ENCODE measurements at places on chromosomes 11 and 22.

DNA sequence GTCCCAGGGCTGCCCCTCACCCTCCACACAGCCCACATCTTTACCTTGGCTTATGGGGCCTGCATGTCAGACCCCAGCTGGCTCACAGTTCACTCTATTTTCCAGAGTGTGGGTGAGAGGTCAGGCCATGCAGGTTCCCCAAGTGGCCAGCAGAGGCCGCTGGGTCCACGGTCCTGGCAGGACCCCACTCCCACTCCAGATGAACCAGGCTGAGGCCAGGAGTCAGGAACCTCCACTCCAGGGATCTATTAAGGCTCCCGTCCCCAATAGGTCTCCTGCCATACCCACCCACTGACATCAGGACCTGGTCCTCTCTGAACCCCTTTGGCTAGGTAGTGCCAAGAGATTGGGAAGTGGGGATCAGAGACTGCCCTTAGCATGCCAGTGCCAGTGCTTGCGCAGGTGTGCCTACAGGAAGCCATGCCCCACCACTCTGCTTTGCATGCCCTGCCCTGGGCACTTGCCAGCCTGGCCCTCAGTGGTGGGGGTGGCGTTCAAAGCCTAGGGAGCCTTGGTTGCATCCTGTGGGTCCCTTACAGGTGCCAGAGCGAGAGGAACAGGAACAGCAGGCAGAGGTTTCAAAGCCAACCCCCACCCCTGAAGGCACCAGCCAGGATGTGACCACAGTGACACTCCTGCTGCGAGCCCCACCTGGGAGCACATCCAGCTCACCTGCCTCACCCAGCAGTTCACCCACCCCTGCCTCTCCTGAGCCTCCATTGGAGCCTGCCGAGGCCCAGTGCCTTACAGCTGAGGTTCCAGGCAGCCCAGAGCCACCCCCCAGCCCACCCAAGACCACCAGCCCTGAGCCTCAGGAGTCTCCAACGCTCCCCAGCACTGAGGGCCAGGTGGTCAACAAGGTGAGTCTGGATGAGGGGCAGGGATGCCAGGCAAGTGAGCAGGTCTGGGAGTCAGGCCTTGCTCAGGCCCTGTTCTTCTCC, 8.3 kb downstream of the SMTN start:
- no peak for DNase-seq

DNA sequence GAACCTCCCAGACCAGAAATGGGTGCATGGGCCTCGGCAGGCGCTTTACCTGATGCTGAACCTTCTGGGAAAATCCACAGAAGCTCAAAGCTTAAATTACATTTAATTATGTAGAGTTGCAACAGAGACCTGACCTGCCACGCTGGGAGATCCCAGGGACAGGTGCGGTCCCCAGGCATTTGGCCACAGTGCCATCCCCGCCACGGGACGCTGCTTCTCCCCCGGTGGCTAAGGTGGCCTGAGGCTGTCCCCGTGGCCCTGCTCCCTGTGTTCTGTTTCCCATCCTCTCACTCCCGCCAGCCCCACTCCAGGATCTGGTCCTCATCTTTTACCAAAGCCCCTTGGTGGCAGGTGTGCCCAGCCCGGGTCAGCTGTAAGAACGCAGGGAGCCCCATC, 39.6 kb downstream of the GRAMD4 start:
- DNase-seq, result no peak

DNA sequence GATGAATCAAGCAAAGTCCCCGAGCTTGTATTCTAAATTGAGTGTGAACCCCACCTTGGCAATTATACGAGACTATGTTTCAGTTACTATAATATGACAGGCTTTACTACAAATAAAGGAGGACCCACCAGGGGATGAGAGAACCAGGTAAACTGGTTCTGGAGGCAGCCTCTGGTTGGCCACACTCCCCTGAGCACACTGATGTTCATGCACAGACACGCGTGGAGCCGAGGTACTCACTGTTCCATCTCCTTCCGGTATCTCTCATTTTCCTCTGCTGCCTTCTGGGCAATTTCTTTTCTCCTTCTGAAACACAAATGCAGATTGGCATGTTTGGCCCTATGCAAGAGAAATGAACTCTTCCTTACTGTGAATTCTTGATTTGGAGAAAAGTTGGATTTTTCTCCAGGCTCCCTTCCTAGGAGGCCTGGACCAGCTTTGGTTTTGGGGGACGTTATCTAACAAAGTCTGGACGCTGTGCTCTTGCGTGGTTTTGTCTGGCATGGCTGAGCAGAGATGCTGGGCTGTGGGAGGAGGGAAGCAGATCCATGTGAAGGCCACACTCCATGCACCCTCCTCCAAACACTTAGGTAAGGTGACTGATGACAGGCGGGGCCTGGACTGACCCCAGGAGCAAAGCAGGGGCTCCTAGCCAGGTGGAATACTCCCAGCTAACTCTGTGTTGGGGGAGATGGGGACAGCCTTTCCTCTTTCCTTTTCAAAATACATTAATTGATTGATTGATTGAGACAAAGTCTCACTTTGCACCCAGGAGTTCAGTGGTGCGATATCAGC, 22.9 kb downstream of the USH1C start:
- DNase-seq, result no peak

DNA sequence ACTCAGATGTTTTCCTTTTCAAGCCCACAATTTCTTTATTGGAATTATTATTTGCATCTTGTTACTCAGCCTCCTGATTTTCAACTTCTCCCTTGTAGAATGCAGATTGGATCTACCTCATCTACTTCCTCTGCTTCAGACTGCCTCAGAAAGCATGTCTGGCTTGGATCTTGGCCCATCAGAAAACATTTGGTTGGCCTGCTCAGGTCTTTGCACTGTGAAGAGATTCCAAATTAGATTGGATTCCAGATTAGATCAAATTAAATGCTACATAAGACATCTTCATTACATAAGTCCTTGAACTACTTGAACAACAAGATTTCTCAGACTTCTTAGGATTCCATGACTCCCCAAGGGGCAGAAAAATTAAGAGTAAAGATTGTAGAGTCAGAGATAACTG, 358.0 kb downstream of the DLG2 start:
- no peak for DNase-seq

DNA sequence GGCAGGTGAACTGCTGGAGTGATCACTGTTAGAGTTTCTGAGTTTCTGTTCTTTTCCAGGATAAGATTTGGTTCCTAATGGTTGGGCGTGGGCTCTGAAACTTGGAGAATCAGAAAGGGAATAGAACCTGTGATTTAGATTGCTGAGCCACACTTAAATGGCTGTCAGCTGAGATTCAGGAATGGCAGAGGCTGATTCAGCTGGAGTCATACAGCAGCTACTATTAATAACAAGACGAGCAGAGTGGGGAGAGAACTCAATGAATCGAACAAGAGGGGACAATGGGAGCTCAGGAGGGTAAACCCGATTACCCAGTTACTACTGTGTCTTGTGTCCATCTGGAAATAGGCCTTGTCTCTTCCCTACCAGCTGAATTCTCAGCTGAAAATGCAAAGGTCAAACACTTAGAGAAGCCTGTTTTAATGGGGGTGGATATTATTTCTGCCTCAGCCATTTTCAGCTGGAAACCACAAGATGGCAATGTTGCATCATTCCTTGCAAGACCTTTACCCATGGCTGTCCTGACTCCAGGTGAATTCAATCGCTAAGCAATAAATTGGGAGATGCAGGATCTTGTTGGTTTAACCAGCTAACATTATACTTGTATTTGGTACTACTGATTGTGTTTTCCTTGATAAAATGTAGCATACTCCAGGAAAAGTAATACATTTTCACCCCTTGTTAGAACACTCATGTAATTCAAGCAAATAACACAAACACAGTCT, 104.5 kb upstream of the RAG2 start:
- peak; percentile 30 for DNase-seq

- DNase-seq, result no peak
Observed at GRCh38 chr11:114274637-114275036, 21.6 kb upstream of the NNMT start.

DNA sequence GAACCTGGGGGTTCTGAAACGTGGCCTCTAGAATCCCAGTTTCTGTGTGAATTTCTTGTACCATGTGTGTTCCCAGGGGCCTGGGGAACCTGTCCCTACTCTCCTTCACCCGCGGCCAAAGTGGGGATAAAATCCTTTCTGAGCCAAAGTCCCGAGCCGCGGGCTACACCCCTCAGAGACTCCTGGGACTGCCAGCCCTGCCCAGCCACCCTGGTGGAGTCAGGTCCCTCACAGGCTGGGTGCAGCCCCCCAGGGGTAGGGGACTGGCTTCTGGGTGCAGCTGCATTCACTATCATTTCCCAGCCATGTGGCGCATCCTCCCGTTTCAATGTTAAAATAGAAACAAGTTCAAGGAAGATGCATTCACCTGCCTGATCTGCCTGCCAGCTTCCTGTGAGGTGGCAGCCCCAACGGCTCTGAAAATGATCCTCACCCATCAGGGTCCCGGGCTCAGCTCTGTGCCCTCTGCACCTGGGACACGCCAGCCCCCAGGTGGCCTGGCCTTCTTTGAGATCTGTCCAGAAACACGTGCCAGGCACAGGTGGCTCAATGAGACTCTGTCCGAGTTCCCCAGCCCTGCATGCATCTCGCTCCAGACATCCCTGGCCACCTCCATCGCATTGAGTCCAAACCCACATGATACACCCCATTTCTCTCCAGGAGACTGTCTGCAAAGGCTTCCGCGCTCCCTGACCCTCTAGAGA, 338.8 kb downstream of the CTTN start:
- DNase-seq, result no peak

- DNase-seq, result no peak
Observed at GRCh38 chr22:40641269-40641668, 4.8 kb upstream of the MRTFA start.

- no peak for DNase-seq
Observed at GRCh38 chr11:118287006-118287405, 17.5 kb upstream of the CD3E start.

Measured in AG04450 (cell line).